RWPE2 (cell line): ENCODE measurements at places on chromosomes 13 and 19.

- no peak for DNase-seq
- no peaks in the 10 kb centered on the region for H3K36me3 ChIP-seq
Observed at GRCh38 chr13:91024157-91024792, 323.2 kb upstream of the MIR17HG start.

GRCh38 chr19:11096210-11096841, 7.1 kb downstream of the LDLR start:
- H3K4me3 ChIP-seq, result no peak overlapping the region
- H3K36me3 ChIP-seq, result peaks cover 97% of the 10 kb centered on the region
- peak overlapping the region; percentile 97 for H3K27ac ChIP-seq
- peaks cover 61% of the 10 kb centered on the region for H3K4me1 ChIP-seq

- peak overlapping the region; percentile 73 for H3K27ac ChIP-seq
- H3K4me3 ChIP-seq, result no peak overlapping the region
- peaks cover 47% of the 10 kb centered on the region for H3K36me3 ChIP-seq
- H3K4me1 ChIP-seq, result peaks cover 2% of the 10 kb centered on the region
- no peaks in the 10 kb centered on the region for H3K27me3 ChIP-seq
Observed at GRCh38 chr19:5717215-5717935, 2.6 kb downstream of the LONP1 start.

DNA sequence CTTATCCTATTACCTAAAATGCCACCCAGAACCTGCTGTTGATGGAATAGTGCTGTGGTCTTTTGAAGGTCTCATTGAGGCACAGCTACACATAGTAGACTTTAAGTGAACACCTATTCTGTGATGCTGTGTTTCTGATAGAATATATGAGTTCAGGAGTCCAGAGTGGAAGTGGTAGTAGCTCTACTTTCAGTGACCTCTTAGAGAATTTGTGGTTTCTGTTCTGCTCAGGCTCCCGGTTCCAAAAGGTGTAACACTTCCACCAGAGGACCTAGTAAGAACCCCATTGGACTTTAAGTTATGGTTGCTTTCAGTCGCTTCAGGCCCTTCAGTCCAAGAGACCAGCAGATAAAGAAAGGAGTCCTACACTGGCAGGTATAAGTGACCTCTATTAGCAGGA, 11.4 kb upstream of the MYCBP2 start:
- H3K4me3 ChIP-seq, result no peak overlapping the region
- no peaks in the 10 kb centered on the region for H3K27me3 ChIP-seq
- no peak overlapping the region for H3K27ac ChIP-seq
- no peaks in the 10 kb centered on the region for H3K4me1 ChIP-seq
- no peak for DNase-seq

GRCh38 chr19:40143612-40144011, 47.6 kb upstream of the MAP3K10 start:
- DNase-seq, result no peak
- no peaks in the 10 kb centered on the region for H3K36me3 ChIP-seq
- H3K4me3 ChIP-seq, result no peak overlapping the region
- H3K27me3 ChIP-seq, result no peaks in the 10 kb centered on the region

DNA sequence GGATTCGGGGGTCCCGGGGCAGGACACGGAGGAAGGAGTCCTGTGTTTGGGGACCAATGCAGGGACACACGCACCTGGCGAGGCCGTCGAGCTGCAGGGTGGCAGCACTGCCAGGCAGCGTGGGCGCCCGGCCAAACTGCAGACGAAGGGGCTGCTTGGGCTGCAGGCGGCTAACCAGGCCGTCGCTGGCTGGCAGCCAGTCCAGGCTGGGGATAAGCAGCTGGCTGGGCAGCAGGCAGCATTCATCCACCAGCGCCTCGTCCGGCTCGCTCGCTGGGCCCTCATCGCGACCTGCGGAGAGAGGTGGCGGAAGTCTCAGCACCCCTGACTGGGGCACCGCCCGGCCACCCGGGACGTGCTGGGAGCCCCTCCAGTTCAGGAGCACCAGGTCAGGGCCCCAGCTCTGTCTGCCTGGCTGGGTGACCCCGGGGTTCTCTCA, 11.5 kb downstream of the CFD start:
- no peaks in the 10 kb centered on the region for H3K27me3 ChIP-seq
- H3K27ac ChIP-seq, result no peak overlapping the region
- H3K4me3 ChIP-seq, result no peak overlapping the region
- peaks cover 23% of the 10 kb centered on the region for H3K36me3 ChIP-seq
- no peak for DNase-seq

DNA sequence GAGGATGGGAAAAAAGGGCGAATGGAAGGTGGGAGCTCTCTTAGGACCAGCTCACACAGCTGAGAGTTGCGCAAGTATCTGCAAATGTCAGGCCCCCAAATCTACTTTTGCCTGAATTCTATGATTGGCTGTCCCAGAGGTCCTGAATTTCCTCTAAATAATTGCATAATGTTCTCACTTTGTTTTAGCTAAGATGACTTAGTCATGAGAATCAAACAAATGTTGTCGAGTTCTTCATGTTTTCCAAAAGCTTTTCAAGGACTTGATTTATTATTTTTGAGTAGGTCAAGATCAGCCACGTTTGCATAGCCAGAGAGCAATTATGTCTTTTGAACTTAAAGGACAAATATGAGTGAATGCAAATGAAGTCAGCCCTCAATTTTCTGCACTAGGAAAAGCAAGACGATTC, 246.6 kb upstream of the MAB21L1 start:
- H3K4me3 ChIP-seq, result no peak overlapping the region
- H3K36me3 ChIP-seq, result no peaks in the 10 kb centered on the region
- H3K27ac ChIP-seq, result no peak overlapping the region
- H3K4me1 ChIP-seq, result no peaks in the 10 kb centered on the region
- H3K27me3 ChIP-seq, result no peaks in the 10 kb centered on the region
- no peak for DNase-seq

DNA sequence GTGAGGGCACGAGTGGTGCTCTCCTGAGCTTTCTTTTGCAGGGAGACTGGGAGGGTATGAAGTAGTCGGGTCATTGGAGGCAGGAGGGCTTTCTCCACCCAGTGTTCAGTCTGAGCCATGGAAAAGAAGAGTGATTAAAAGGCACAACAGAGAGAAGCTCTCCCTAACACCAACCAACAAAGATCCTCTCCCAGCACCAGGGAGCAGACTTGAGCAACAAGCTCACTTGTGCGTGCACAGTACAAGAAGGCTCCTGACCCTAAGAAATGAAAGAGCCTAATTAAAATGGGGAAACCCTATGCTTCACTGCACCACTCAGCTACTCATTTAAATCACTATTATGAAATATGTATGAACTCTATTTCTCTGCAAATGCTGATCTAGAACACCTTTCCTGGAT, 276.3 kb upstream of the SOX21 start:
- no peaks in the 10 kb centered on the region for H3K27me3 ChIP-seq
- no peak for DNase-seq
- no peaks in the 10 kb centered on the region for H3K36me3 ChIP-seq
- no peak overlapping the region for H3K4me3 ChIP-seq
- no peak overlapping the region for H3K27ac ChIP-seq
- no peaks in the 10 kb centered on the region for H3K4me1 ChIP-seq

GRCh38 chr19:14114854-14115253, 2.7 kb downstream of the PRKACA start:
- no peaks in the 10 kb centered on the region for H3K36me3 ChIP-seq
- H3K27me3 ChIP-seq, result no peaks in the 10 kb centered on the region
- no peak for DNase-seq
- no peak overlapping the region for H3K27ac ChIP-seq
- H3K4me3 ChIP-seq, result no peak overlapping the region

- H3K4me3 ChIP-seq, result no peak overlapping the region
- H3K4me1 ChIP-seq, result no peaks in the 10 kb centered on the region
- H3K27me3 ChIP-seq, result no peaks in the 10 kb centered on the region
- H3K36me3 ChIP-seq, result no peaks in the 10 kb centered on the region
- no peak overlapping the region for H3K27ac ChIP-seq
Observed at GRCh38 chr13:80390338-80390737, 49.4 kb upstream of the SPRY2 start.

DNA sequence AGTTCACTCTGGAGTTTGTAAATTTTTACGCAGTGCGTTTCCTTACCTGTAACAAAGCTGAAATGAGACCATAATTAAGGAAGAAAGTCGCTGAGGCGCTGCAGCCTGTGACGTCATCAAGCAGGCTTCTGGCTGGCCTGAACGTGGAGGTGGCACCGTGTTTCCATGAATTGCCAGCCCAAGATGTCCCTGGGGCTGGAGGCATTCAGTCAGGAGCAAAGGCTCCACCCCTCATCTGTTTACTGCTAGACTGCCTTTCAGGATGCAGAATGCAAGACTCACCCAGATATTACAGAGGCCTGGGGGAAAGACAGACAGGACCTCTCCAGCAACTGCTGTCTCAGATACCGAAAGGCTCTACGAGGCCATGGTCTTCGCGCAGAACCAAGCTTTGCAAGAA, 424.6 kb downstream of the TSHZ3 start:
- H3K4me3 ChIP-seq, result no peak overlapping the region
- no peaks in the 10 kb centered on the region for H3K4me1 ChIP-seq
- no peaks in the 10 kb centered on the region for H3K36me3 ChIP-seq
- no peak for DNase-seq
- H3K27ac ChIP-seq, result no peak overlapping the region
- peaks cover 3% of the 10 kb centered on the region for H3K27me3 ChIP-seq

GRCh38 chr19:30428092-30428680, 56.0 kb downstream of the ZNF536 start:
- H3K4me3 ChIP-seq, result no peak overlapping the region
- no peak overlapping the region for H3K27ac ChIP-seq
- no peaks in the 10 kb centered on the region for H3K4me1 ChIP-seq
- H3K36me3 ChIP-seq, result no peaks in the 10 kb centered on the region

DNA sequence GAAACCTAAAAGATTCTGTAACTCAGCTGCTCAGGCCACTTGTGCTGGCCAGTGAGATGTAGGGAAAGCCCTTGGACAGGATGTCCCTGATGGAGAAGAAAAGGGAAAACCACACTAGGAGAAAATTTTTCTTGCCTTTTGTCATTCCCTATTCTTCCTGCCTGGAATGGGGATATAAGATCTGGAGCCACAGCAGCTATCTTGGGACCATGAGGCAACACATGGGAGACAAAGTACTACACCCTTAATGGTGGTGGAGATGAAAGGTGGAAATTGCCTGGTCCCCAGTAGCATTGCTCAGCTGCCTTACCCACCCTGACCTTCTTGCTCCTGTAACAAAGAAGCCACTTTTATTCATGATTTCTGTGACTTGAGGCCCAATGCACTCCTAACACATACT, 9.4 kb downstream of the RSPH6A start:
- DNase-seq, result no peak
- no peaks in the 10 kb centered on the region for H3K36me3 ChIP-seq
- H3K27me3 ChIP-seq, result no peaks in the 10 kb centered on the region
- peaks cover 14% of the 10 kb centered on the region for H3K4me1 ChIP-seq

GRCh38 chr13:45548281-45548680, 67.3 kb downstream of the ERICH6B start:
- no peak overlapping the region for H3K4me3 ChIP-seq
- H3K27me3 ChIP-seq, result no peaks in the 10 kb centered on the region
- H3K27ac ChIP-seq, result no peak overlapping the region
- DNase-seq, result no peak
- no peaks in the 10 kb centered on the region for H3K4me1 ChIP-seq

GRCh38 chr19:34165295-34165738, 7.0 kb upstream of the LSM14A start:
- H3K36me3 ChIP-seq, result no peaks in the 10 kb centered on the region
- H3K4me3 ChIP-seq, result no peak overlapping the region
- no peak overlapping the region for H3K27ac ChIP-seq
- H3K4me1 ChIP-seq, result no peaks in the 10 kb centered on the region
- DNase-seq, result no peak

GRCh38 chr19:29978080-29978479, 36.0 kb downstream of the URI1 start:
- DNase-seq, result no peak
- no peak overlapping the region for H3K27ac ChIP-seq
- no peaks in the 10 kb centered on the region for H3K4me1 ChIP-seq

DNA sequence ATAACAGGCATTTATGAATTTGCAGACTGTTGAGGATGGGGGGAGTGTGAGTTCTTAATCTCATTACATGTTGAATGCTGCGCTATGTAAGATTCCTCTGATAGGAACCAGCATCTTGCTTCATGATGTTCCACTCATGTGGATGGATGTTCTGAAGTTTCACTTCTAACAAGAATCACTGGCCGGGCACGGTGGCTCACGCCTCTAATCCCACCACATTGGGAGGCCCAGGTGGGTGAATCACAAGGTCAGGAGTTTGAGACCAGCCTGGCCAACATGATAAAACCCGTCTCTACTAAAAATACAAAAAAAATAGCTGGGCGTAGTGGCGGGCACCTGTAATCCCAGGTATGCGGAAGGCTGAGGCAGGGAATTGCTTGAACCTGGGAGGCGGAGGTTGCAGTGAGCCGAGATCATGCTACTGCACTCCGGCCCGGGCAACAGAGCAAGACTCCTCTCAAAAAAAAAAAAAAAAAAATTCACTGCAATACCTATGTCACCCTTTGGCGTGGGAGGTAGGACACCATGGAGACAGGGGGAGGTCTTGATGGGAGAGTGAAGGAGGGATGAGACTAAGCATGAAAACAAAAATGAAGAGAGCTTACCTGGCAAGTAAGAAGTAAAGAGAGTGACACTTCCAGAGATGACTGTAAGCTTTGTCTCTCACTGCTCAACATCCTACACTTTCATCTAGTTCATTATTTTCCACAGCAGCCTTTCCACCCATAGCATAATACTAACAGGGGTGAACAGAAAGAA, 133.0 kb downstream of the DCT start:
- H3K4me3 ChIP-seq, result no peak overlapping the region
- H3K4me1 ChIP-seq, result peaks cover 14% of the 10 kb centered on the region
- no peaks in the 10 kb centered on the region for H3K36me3 ChIP-seq
- DNase-seq, result no peak

DNA sequence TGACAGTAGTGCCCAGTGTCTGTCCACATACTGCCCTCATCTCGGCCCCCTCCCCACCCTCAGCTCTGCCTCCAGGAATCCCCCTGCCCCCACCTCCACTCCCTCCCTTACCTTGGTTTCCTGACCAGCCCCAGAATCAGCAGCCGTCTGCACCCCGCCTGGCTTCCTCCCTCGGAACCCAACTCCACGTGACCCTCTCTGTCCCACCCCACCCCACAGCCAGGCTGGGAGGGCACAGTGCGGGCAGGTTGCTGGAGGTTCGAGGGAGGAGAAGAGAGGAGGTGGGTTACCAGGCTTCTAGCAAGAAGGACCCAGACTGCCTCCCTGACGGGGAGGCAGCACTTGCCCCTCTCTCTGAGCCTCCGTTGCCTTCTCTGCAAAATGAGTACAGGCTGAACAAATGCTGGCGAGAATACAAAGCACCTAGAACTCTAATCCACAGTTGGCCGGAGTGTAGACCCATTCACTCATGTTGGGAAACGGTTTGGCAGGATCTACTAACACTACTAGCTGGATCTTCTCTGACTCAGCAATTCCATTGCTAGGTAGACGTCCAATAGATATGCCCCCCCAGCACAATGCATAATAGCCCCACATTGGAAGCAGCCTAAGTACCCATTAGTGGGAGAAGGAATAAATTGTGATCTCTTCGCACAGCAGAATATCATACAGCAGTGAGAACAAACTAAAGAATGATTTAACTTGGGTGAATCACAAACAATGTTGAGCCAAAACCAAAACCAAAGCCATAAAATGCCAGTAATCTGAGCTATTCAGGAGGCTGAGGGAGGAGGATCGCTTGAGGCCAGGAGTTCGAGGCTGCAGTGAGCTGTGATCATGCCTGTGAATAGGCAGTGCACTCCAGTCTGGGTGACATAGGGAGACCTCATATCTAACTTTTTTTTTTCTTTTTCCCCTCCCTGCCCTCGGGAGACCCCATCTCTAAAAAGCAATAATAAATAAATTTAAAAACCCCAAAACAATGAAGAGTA, at the start of gene RASAL3:
Gene RASAL3, minus strand, starts transcription at position 151 of the 992 bp plus-strand sequence. CDS start 186 bp downstream, outside the sequence.
- H3K4me1 ChIP-seq, result no peaks in the 10 kb centered on the region
- H3K27me3 ChIP-seq, result peaks cover 13% of the 10 kb centered on the region
- H3K4me3 ChIP-seq, result no peak within 1 kb of the TSS
- no peaks in the 10 kb centered on the region for H3K36me3 ChIP-seq
- no peak for DNase-seq
- no peak within 1 kb of the TSS for H3K27ac ChIP-seq
